ENCODE measurements at places on chromosomes 12 and 14.
A peak's percentile ranks its signal among the peaks of the same experiment; 100 is the strongest.

- DNase-seq = no peak
Measured at GRCh38 chr12:54298904-54299303, 1.9 kb downstream of the NFE2 start.

DNA sequence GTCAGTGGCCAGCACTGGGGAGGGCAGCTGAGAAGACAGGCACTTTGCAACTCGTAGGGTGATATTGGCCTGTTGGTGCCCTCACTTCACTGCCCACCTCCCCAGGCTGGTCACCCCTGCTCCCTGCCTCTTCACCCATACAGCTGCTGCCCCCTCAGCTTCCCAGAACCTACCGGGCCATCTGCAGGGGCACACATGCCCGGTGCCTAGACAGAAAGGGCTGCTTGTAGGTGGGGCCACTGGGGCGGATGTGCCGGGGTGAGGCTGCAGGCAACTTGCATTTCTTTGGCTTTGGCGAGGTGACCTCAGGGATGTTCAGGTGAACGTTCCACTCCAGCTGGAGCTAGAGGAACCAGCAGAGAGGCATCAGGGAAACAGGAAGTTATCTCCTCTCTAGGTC is 17.2 kb downstream of the FAM186B start:
- DNase-seq = no peak

DNA sequence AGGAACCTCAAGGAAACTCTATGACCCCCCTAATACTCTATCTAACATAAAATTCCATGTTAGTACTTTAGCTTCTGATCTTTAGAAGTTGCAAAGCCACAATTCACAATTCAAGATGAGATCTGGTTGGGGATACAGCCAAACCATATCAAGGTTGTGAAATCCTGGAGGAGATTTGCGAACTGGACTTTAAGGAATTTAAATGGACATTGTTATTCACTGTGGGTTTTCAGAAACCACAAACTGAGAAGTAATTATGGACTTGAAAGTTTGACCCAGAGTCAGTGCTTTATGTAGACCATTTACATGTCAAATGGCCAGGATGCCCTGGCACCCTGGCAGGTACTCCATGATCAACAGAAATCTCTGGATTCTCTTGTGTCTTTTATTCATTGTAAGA is 14.2 kb upstream of the CDKL1 start:
- DNase-seq = peak; percentile 6

DNA sequence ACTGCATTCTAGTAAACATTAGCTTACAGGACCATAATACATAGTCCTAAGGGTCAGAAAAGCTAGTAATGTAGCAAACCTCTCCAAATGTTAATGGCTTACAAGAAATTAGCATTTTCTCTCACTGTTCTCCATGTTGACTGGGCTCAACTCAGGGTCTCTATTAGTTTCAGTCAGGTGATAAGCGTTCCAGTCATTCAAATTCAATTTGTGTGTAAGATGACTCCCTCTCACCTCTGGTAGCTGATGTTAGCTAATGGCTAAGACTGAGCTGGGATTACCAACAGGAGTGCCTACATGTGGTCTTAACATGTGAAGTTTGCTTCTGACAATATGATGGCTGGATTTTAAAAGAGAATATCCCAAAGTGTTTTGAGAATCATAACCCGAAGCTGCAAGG is 630.5 kb upstream of the USP15 start:
- DNase-seq = no peak

- DNase-seq = no peak
Measured at GRCh38 chr14:94571950-94572349, 9.3 kb upstream of the SERPINA5 start.

DNA sequence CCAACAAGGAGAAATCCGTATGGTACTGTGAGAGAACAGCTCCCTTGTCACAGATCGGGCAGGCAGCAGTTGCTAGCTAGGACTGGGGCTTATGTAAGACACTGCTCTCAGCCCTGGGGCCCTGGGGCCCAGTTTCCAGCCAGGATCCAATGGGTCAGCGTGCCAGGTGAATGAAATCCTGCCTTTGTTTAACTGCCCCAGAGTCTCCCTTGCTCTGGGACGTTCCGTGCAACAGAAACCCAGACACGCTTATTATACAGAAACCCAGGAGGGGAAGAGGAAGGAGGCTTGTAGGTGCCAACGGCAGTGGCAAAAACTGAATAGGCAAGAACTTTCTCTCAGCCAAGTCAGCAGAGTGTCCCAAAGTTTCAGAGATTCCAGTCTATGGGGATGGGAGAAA is 110.6 kb downstream of the DIO2 start:
- no peak for DNase-seq

DNA sequence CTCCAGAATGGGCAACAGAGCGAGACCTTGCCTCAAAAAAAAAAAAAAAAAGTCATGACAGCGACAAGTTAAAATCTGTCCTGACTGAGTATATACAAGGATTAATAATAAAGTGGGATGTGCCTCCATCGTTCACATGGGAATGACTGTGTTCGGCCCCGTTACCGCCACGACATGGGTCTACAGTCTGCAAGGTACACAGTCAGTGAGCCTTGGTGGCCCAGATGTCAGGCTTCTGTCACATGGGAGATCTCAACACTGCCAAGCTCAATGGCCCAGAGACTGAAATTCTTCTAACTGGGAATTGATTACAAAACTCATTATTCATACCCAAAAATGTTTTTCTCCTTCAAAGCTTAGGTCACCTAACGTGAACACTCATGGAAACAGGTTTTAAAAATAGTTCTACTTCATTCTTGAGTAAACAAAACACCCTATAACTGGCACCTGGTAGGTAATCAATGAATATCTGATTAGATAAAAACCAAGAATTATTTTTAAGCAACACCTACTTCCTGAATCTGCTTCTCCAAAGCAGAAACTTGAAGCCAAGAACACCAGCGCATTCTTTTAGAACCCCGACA is 66.0 kb downstream of the NT5DC3 start:
- DNase-seq = no peak
